Mesenteric fat pad (tissue), 1 donor: ENCODE measurements at places on chromosomes 16 and 17. TPM values are rescaled to one million over a fixed set of nuclear protein-coding genes. Genes with fewer than 3 reads are reported as not detected.

The TBC1D3G gene
- total RNA-seq, result not detected

The NPIPA8 gene
- total RNA-seq, result 0.93 TPM

The LDHD gene
- 10.2 TPM for total RNA-seq

The ZPBP2 gene
- not detected for total RNA-seq

The TP53TG3 gene
- not detected for total RNA-seq

The KRT17 gene
- not detected for total RNA-seq

The KRTAP17-1 gene
- total RNA-seq, result not detected

The OR2C1 gene
- total RNA-seq, result not detected
